ENCODE measurements at places on chromosomes 7 and 10.

DNA sequence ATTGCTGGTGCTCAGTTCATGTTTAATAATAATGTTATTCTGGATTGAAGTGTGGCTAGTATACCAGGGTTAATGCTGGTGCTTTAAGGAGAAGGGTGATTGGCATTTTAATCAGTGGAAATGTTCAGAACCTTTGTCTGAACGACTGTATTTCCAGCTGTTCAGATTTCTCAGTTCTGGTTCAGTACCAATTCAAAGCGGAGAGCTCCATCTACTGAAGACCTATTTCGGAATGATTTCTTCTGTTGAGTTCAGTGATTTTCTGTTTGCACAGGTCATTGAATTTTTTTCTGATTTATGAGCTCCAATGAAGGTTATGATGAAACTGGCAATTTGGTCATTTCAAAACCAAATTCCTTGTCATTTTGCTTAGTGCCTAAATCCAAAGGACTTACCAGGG lies 160.1 kb downstream of the EXOC4 start:
- DNase-seq = no peak

GRCh38 chr10:109932391-109932790 lies 9.1 kb upstream of the XPNPEP1 start:
- DNase-seq = no peak

- DNase-seq = peak; percentile 59
Observed at GRCh38 chr10:76089556-76090180, 658.2 kb downstream of the LRMDA start.

DNA sequence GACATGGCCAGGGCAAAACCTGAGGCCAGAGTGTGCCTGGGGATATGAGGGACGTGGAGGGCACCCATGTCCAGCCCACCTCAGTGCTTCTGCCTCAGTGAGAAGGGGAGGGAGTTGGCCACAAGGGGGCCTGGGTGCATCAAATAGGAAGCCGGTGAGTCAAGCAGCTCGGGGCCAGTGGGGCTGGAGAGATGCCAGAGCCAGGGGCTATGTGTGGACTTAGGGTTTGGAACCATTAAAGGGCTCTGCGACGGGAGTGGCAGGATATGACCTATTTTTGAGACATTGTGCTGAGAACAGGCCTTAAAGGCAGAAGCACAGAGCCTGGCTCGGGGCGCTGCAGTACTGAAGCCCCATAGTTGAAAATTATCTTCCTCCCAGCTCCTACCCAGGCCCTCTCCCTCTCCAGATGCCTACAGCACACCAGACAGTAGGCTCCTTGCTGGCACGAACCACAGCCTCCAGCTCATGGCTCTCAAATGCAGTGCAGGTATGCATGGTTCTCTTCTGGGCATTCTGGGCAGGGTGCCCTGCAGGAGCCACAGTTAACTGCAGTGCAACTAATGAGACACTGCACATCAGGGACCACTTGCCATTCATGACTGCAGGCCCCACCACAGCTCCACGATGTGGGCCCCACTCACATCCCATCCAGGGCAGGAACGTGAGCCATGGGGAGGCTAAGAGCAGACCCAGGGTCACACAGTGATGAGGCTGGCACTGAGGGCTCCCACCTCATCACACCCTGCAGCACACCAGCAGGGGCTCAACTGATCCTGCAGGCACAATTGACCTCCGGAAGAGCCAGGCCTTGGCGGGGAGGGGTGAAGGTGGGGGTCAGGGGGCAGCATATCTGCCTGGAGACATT lies 7.2 kb upstream of the PGAM2 start:
- peak; percentile 64 for DNase-seq

DNA sequence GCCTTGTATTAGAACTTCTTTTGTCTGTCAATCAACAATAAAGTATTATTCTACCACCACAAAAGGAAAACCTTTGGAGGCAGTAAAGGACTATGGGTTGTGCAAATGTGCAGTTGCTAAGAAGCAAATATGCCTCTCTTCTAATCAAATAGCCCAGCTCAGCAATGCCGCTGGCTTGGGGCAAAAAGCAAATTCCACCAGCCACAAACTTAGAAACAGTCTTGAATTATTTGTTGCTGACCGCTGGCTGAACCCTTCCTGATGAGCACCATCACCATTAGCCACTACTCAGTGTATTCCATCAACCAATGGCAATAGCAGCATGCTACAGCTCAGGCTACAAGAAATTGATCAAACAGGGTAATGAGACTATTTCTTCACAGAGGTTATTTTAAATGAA lies 51.0 kb downstream of the SKAP2 start:
- peak; percentile 23 for DNase-seq

GRCh38 chr10:97134983-97135382 lies 50.8 kb downstream of the SLIT1 start:
- DNase-seq = no peak

DNA sequence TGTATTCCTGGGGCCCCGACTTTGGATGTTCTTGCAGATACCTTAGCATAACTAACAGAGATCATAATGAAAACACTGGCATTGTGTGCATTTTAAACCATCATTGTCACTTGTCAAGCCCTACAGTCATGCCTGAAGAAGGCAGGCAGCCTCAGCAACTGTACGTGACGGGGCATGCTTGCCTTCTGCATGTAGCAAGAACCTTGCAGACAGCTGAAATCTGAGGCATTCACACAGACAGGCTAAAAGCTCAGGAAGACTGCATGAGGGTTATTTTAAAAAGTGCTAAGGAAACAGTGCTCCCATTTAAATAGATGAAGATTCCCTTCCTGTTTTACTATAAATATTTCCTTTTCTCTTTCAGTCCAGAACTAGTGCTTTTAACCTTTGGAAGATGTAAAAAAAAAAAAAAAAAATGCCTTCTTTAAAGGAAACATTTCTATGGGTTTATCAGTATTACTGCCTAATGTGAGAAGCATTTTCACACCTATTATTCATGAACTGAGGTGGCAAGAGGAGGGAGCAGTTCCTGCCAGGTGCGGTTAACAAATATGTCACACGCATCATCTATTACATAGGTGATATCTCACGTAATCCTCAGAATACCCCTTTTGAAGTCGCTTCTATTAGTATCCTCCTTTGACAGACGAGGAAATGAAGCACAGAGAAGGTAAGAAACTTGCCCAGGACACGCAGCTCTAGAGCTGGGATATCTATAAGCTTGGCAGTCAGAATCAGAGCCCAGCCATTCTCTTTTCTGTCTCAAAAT lies 88.1 kb downstream of the PRKCQ start:
- DNase-seq = no peak

All from right hindlimb (tissue), 1 donor.